ENCODE measurements at places on chromosomes 7 and 10.

DNA sequence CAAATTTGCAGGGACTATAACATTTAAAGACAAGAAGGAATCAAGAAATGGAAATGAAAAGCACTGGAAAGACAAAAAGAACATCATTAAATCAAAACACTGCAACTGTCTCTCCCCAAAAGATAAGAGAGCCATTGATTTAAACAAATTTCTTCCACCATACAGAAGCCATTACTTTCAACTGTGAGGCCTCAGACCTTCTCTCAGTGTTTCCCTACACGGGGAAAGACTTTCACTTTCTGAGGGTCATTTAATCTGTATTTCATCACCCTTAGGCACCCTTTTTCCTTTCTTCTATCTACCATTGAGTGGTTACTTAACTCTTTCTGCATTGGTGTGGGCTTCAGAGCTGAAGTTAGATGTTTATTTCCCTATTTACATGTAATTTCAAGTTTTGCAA is 47.5 kb downstream of the CCDC172 start:
- no peak for DNase-seq

- DNase-seq, result no peak
Observed at GRCh38 chr10:52198540-52198939, 115.5 kb upstream of the DKK1 start.

GRCh38 chr10:121639416-121639815 is 41.2 kb upstream of the FGFR2 start:
- no peak for DNase-seq

DNA sequence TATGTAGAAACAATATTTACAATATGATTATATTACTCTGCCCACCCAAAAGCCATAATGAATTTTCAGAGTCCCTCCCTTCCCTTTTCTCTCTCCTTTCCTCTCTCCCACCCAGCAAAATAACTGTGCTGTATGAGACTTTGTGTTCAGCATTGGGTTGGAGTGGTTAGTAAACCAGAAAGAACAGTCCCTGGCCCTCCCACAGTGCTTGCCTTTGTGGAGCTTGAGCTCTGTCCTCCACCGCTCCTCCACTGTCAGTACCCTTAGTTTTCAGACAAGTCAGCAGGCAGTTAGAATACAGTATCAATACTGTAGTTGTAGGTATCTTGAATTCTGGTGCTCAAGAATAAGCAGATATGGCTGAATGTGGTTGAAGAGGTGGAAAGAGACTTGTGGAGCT is 92.7 kb downstream of the CDK14 start:
- DNase-seq, result no peak

GRCh38 chr7:127251465-127252376 is 1.0 kb downstream of the GRM8 start:
- DNase-seq, result no peak

- no peak for DNase-seq
Observed at GRCh38 chr7:27697861-27698430, 35.3 kb upstream of the HIBADH start.

DNA sequence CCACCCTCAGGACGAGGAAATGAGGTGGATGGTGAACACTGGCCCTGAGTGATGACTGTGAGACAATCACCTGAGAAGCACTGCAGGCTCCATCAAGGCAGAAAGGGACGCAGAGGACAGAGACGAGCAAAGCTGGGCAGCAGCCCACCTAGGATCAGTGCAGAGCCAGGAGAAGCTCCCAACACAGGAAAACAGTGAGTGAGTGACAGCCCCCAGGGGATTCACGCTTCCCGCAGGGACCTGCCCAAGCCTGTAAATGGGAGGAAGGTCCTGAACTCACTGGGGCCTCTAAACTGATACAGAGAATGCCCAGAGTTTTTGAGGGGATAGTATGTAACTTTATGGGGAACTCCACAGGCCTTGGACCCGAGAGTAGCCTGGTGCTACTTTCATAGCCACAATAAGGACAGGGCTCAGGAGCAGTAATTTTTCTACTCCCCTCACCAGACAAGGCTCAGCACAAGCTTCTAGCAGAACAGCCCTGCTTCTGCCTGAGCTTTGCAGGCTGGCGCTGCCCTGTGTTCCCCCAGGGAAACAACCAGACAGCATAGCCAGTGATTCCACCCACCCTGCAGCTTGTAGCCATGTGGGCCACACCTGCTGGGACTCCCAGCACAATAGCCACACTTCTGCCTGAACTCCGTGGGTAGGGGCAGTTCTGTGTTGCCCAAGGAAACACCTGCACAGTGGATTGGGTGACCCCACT is 708.4 kb downstream of the POM121L12 start:
- DNase-seq, result no peak

DNA sequence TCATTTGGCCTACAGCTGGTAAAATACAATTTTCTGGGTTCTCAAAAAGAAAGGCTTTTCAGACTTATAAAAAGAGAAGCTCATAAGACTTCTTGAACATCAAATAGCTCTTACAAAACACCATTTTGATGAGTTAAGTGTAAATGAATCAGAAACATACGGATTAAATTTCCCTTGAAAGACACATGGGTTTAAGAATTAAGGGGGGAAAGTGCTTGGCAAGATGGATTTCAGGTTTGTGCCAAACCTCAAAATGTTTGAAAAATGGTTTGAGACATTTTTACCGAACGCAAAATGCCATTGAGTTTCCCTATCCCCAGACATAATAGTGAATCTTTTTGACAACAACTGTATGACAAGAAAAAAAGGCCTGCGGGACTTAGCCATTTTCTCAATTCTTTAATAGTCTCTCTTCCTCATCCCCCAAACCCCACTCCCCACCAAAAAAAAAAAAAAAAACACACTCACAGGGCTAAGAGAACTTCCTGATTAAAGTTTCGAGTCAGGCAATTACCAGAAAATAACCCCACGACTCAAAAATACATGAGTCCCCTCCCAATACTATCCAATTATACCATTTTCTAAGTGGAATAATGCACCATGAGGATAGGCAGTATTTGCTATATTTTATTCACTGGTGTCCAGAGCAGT is 260.1 kb downstream of the TRIL start:
- DNase-seq, result no peak

GRCh38 chr7:95511716-95512260 is 26.0 kb downstream of the ASB4 start:
- peak; percentile 28 for DNase-seq
